ENCODE measurements at places on chromosomes 3 and 15. TPM values are rescaled to one million over a fixed set of nuclear protein-coding genes. Genes with fewer than 3 reads are reported as not detected.

The GOLGA8H gene
- not detected for total RNA-seq

The GPR149 gene
- total RNA-seq, result not detected

The CKMT1B gene
- not detected for total RNA-seq

The SEMA5B gene
- total RNA-seq, result not detected

The SAXO2 gene
- 3.3 TPM for total RNA-seq

The DALRD3 gene
- total RNA-seq, result 18.9 TPM

The CCR9 gene
- total RNA-seq, result 0.40 TPM

The ANXA2 gene
- total RNA-seq, result 42.4 TPM

The ADIPOQ gene
- total RNA-seq, result not detected

The UROC1 gene
- not detected for total RNA-seq

The MESP2 gene
- total RNA-seq, result not detected

The DZIP3 gene
- total RNA-seq, result 17.3 TPM

The SPTBN5 gene
- total RNA-seq, result 2.4 TPM

The COL6A6 gene
- 0.05 TPM for total RNA-seq

GRCh38 chr15:71810256-71811035 lies at the start of gene NR2E3:
TSS of gene NR2E3 (plus strand) at chr15:71810554. CDS start at chr15:71810744, 190 bp downstream.
- H3K27ac ChIP-seq, result no peak within 1 kb of the TSS
- no peaks in the 10 kb centered on the region for H3K27me3 ChIP-seq
- H3K4me3 ChIP-seq, result no peak within 1 kb of the TSS
- H3K36me3 ChIP-seq, result no peaks in the 10 kb centered on the region
- H3K4me1 ChIP-seq, result no peaks in the 10 kb centered on the region

DNA sequence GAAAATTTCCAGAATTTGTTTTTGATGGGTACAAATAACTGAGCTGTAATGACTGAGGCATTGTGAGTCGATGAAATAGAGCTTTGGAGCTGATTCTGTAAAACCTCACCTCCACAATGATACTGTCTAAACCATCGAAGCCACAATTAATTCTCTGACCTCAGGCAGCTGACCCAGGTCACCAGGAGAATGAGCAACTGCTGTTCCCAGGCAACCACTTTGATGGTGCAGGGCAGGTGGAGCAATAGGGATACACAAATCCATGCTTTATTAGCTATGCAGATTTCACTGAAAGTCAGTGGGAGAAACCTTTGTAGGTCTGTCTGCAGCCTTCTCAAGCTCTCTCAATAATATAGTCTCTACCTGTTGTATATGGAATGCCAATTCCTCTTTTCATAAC lies 204.4 kb downstream of the RYR3 start:
- no peak for DNase-seq
- H3K27me3 ChIP-seq, result no peaks in the 10 kb centered on the region
- no peaks in the 10 kb centered on the region for H3K4me1 ChIP-seq
- no peak overlapping the region for H3K27ac ChIP-seq
- H3K4me3 ChIP-seq, result no peak overlapping the region

- no peaks in the 10 kb centered on the region for H3K4me1 ChIP-seq
- H3K27ac ChIP-seq, result no peak overlapping the region
- no peaks in the 10 kb centered on the region for H3K27me3 ChIP-seq
These were observed 70.7 kb upstream of the PYGO1 start for GRCh38 chr15:55658886-55659285.

GRCh38 chr3:10435850-10436249 lies 69.5 kb downstream of the ATP2B2 start:
- no peaks in the 10 kb centered on the region for H3K27me3 ChIP-seq
- H3K4me1 ChIP-seq, result peaks cover 19% of the 10 kb centered on the region
- no peaks in the 10 kb centered on the region for H3K36me3 ChIP-seq
- no peak overlapping the region for H3K27ac ChIP-seq

DNA sequence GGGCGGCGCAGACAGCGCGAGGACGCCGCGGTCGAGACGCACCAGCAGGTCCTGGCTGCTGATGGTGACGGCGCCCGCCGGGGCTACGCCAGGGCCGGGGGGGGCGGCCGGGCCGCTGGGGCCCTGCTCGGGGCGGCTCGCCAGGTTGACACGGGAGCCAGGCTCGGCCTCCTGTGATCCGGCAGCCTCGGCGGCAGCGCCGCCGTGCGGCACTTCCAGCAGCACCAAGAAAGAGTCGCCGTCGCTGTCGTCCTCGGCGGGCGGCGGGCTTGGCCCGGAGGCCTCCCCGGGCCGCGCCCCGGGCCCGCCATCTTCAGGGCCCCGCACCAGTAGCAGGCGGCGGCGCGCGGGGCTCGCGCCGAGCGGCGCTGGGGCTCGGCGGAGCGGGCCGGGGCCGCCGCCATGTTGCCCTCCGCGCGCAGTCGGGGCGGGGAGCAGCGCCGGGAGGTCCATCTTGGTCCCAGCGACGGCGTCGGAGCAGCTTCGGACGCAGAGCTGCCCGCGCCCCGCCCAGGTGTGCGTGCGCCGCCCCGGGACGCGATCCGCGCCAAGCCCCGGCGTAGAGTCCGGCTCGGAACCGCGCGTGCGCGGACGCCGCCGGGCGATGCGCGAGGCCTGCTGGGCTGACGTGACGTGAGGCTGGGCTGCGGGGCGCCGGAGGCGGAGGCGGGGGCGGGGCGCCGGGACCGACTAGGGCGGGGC lies at the start of gene ZXDC:
Gene ZXDC (minus strand): TSS at position 479 of the 702 bp plus-strand sequence. CDS start 26 bp downstream, at position 453.
- no peaks in the 10 kb centered on the region for H3K27me3 ChIP-seq
- H3K4me3 ChIP-seq, result peak within 1 kb of the TSS; percentile 89
- peak; percentile 91 for DNase-seq
- peak within 1 kb of the TSS; percentile 87 for H3K27ac ChIP-seq

DNA sequence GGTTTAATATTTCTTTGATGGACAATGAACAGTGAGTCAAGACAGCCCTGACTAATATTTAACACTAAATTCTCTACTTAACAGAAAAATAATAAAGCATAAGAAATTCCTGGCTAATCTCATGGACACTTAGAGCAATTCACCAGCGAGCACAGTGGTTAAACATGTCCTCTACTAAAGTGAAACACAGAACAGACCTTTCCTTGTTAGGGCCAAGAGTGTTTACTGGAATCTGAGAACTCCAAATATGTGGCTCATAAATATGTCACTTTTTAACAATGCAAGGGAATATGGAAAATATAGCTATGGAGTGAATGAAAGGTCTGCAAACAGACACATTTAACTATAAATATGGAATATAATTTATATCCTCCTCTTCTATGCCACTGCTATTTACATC lies 18.6 kb upstream of the IGSF10 start:
- no peaks in the 10 kb centered on the region for H3K36me3 ChIP-seq
- H3K27ac ChIP-seq, result no peak overlapping the region
- DNase-seq, result no peak
- no peaks in the 10 kb centered on the region for H3K4me1 ChIP-seq
- H3K27me3 ChIP-seq, result no peaks in the 10 kb centered on the region
- H3K4me3 ChIP-seq, result no peak overlapping the region

- H3K27me3 ChIP-seq, result no peaks in the 10 kb centered on the region
These were observed 90.7 kb downstream of the TMEM266 start for GRCh38 chr15:76150513-76150912.

DNA sequence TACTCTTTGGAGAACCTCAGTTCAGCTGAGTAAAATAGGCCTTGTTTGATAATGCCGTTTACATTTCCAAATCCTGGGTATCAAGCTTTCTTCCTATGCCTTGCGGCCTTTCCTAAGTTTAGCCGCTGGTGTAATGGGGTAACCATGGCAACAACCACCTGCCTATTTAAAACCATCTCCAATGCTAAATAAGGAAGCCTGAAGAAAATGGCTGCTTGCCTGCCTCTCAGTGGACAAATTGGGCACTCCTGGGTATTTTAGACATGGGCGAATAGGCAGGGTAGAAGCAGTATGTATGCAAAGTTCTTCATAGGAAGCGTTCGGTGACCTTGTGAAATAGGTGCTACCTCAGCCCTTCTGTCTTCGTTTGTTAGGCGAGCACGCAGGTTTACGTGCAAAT lies 122.7 kb downstream of the DGKG start:
- no peaks in the 10 kb centered on the region for H3K36me3 ChIP-seq
- H3K27me3 ChIP-seq, result no peaks in the 10 kb centered on the region
- DNase-seq, result no peak
- no peak overlapping the region for H3K4me3 ChIP-seq

GRCh38 chr3:185934767-185935464 lies 2.9 kb downstream of the TRA2B start:
- H3K27ac ChIP-seq, result peak overlapping the region; percentile 95
- H3K4me3 ChIP-seq, result peak overlapping the region; percentile 99
- H3K36me3 ChIP-seq, result no peaks in the 10 kb centered on the region
- no peaks in the 10 kb centered on the region for H3K27me3 ChIP-seq
- H3K4me1 ChIP-seq, result peaks cover 50% of the 10 kb centered on the region
- DNase-seq, result no peak

- H3K4me1 ChIP-seq, result no peaks in the 10 kb centered on the region
- DNase-seq, result no peak
- no peaks in the 10 kb centered on the region for H3K36me3 ChIP-seq
- H3K27ac ChIP-seq, result no peak overlapping the region
- no peaks in the 10 kb centered on the region for H3K27me3 ChIP-seq
- H3K4me3 ChIP-seq, result no peak overlapping the region
These were observed 224.8 kb downstream of the FAM43A start for GRCh38 chr3:194910414-194910984.

DNA sequence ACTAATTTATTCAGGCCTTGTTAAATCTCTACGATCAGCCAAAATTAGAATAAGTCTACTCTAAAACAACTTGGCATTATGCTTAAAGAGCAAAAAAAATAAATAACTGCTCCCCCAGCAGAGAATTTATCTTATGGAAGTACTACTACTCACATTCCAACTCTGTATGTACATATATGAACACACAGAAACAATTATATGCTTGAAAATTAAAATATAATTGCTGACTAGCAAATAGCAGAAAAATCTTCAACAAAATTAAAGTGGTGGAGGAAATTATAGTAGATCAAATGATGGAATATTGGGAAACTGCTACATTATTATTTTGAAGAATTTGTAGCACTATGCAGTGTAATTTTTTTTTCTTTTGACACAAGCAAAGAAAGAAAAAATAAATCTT lies 580.9 kb downstream of the MECOM start:
- no peaks in the 10 kb centered on the region for H3K36me3 ChIP-seq
- DNase-seq, result no peak
- no peak overlapping the region for H3K4me3 ChIP-seq
- H3K27ac ChIP-seq, result no peak overlapping the region
- no peaks in the 10 kb centered on the region for H3K4me1 ChIP-seq

DNA sequence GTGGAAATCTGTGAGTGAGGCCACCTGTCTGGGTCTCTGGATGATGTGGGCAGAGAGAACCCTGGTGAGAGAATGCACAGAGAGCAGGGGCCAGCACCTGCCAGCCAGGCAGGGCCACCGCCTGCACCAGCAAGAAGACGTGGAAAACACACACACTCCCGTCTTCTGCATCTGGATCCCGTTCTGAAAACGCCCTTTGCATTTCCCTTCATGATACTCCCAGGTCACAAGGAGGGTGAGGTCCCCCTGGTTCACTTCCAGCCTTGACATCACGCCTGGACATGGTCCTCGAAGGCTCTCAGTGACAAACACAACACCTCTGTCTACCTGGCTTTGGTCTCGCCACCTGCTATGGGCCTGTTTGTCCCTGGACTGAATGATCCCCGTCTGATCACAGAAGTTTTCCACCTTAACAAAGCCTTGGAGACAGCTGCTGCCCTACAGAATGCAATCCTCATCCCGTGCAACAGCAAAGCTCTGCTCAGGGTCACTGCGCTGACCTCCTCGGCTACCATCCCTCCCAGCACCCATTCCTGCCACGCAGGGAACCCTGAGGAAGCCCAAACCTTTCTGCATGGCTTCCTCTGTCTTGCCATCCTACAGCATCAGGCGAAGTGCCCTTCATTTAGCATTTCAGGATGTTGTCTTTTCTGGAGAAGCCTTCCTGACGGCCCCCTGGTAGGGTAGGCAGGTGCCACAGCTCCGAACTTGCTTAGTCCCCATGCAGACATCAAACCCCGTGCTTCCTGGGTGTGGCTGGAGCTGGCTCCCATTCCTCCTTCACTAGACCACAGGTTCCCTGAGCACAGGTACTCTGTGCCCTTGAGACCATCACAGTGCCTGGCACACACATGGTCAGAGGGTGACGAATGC lies 122.5 kb downstream of the ATP10A start:
- no peak overlapping the region for H3K27ac ChIP-seq
- H3K27me3 ChIP-seq, result no peaks in the 10 kb centered on the region
- no peak overlapping the region for H3K4me3 ChIP-seq
- no peaks in the 10 kb centered on the region for H3K4me1 ChIP-seq

- no peaks in the 10 kb centered on the region for H3K27me3 ChIP-seq
- no peak overlapping the region for H3K4me3 ChIP-seq
- no peak for DNase-seq
- H3K4me1 ChIP-seq, result no peaks in the 10 kb centered on the region
- H3K36me3 ChIP-seq, result no peaks in the 10 kb centered on the region
- no peak overlapping the region for H3K27ac ChIP-seq
These were observed 25.1 kb downstream of the SYNPR start for GRCh38 chr3:63303238-63303637.

DNA sequence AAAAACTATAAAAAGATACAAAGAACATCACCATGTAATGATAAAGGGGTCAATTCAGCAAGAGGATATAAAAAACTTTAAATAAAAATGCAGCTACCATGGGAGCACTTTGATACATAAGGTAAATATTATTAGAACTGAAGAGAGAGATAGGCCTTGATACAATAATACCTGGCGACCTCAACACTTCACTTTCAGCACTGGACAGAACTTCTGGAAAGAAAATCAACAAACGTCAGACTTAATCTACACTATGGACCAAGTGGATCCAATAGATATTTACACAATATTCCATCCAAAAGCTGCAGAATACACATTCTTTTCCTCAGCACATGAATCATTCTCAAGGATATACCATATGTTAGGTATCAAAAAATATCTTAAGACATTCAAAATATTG lies 42.0 kb downstream of the WDR49 start:
- no peaks in the 10 kb centered on the region for H3K27me3 ChIP-seq
- H3K4me3 ChIP-seq, result no peak overlapping the region

- peak within 1 kb of the TSS; percentile 90 for H3K27ac ChIP-seq
- peaks cover 44% of the 10 kb centered on the region for H3K4me1 ChIP-seq
- DNase-seq, result peak; percentile 86
- no peaks in the 10 kb centered on the region for H3K27me3 ChIP-seq
- peak within 1 kb of the TSS; percentile 78 for H3K4me3 ChIP-seq
These were observed at the start of gene IDH2 for GRCh38 chr15:90101969-90102890. TSS of gene IDH2 (minus strand) at chr15:90102468. CDS start at chr15:90102390, 78 bp downstream.

GRCh38 chr15:28920781-28921331 lies 35.1 kb downstream of the APBA2 start:
- peak overlapping the region; percentile 1 for H3K4me3 ChIP-seq
- no peaks in the 10 kb centered on the region for H3K4me1 ChIP-seq
- DNase-seq, result peak; percentile 26
- no peaks in the 10 kb centered on the region for H3K27me3 ChIP-seq

DNA sequence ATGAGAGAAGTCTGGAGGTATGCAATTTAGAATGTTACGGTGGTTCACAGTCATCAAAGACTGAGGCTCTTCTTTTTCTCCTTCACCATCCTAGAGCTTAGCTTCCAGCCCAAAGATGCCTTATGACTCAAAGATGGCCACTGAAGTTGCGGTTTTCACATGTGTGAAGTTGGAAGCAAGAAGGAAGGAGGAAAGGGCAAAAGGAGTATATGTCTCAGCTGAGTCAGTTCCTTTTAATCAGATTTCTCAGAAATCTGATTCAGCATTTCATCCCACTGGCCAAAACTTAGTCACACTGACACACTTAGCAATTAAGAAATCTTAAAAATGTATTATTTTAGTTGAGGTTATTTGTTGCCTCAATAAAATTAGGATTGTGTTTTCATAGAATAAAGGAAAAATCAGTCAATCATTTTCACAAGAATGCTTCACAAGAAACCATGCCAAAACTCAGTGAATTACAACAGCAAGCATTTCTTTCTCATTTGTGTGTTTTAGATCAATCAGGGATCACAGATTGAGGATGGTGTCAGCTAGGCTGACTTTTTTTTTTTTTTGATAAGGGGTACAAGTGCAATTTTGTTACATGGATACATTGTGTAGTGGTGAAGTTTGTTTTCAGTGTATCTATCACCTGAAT lies 211.1 kb upstream of the GADL1 start:
- no peak overlapping the region for H3K27ac ChIP-seq
- no peaks in the 10 kb centered on the region for H3K36me3 ChIP-seq
- no peaks in the 10 kb centered on the region for H3K27me3 ChIP-seq
- H3K4me1 ChIP-seq, result no peaks in the 10 kb centered on the region

Measured in naive thymus-derived CD4-positive, alpha-beta T cell (primary cell).